ENCODE measurements at places on chromosomes 5 and 9.

DNA sequence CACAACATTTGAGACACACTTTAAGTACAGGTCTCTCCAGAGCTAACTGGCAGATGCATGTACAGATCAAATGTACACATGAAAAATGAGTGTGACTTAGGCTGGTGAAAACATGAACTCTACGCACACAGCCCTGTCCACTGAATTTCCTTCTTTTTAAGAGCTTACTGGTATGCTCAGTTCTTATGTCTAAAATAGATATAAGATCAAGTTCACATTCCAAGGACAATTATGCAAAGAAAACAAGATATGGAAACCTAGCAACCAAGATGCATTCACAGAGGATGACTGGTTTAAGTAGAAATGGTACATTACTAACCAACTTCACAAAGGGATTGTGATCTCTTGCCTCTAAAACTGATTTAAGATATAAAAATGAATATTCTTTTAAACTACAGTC lies 56.7 kb downstream of the TLE1 start:
- no peak for DNase-seq

DNA sequence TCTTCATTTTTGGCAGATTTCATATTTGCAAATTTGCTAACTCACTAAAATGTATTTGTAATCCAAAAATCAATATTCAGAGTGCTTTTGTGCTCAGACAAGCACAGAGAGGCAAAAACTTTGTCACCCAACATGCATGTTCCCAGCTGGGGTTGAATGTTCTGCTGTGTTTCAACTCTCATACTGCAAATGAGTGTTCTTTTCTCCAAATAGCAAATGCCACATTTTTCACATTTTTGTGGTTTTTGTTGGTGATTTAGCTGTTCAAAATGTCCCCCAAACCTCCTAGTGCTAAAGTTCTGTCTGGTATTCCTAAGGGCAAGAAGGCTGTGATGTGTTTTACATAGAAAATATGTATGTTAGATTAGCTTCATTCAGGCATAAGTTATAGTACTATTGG lies 87.3 kb upstream of the PCSK5 start:
- no peak for DNase-seq

DNA sequence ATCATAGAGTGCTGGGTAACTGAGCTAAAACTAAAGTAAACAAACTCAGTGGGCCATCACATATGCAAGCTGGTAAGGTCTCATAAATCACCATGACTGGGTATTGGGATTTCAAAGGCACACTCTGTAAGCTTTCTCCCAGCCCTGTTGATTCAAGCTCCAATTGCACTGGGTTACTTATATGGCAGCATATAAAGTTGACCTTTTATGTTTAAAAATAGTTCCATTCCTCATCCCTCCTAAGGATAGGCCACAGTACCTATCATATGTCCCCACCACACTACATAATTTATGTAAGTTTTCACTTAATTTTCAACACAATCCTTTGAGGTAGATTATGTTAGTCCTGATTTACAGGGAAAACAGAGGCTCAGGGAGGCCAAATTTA lies 438.4 kb downstream of the RAB3C start:
- no peak for DNase-seq

- no peak for DNase-seq
Measured at GRCh38 chr5:119105971-119106370, 35.1 kb downstream of the DMXL1 start.

DNA sequence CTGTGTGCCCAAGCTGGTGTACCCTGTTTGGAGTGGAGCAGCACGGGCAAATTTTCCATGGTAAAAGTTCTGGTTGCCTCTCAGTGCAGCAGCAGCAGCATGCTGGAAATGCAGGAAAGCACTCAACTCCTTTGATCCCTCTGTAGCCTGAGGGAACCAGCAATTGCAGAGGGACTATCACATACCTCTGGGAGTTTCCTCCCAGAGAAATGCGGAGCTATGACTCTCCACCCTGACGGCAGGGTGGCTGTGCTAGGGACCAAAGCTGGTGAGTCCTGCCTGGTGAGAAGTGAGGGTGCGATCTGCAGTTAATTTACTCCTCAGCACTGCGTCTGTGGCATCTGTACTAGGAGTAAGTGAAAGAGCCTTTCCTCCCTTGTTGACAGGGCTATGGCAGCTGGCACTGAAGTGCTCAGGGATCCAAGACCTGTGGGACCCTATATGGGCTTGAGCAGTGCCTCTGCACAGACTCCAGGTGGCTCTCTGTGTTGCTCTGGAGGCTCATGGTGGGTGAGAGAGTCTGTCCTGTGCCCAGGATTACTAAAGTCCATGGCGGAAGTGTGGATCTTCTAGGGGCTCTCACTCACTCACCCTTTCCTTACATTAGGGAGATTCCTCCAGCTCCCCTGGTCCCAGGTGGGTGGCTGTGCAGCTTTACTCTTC lies 601.2 kb upstream of the TYRP1 start:
- DNase-seq: no peak

- peak; percentile 66 for DNase-seq
Measured at GRCh38 chr5:150853561-150853960, 7.2 kb downstream of the IRGM start.

GRCh38 chr9:126705767-126706697 lies 92.3 kb downstream of the LMX1B start:
- peak; percentile 38 for DNase-seq
